ENCODE measurements at places on chromosomes 2 and 18.

DNA sequence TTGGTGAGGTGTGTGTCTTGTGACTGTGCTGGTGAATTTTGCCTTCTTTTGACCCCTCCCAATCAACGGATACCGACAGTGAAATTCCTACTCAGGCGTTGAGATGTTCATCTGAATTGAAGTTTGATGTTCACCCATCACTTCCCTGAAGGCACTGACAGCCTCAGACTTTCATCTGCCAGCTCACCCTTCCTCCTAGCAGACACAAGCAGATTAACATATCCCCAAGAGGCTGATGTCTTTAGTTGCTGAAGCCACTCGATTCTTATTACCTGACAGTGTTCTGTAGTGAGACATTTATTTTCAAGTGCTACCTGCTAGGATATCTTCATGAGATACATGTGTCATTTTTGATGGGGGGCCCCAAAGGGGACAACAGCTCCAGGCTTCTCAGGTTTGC lies 1330.1 kb upstream of the PIK3C3 start:
- no peak for DNase-seq

- DNase-seq = peak; percentile 5
These were observed 36.0 kb downstream of the SULT1C2 start for GRCh38 chr2:108324531-108325255.

DNA sequence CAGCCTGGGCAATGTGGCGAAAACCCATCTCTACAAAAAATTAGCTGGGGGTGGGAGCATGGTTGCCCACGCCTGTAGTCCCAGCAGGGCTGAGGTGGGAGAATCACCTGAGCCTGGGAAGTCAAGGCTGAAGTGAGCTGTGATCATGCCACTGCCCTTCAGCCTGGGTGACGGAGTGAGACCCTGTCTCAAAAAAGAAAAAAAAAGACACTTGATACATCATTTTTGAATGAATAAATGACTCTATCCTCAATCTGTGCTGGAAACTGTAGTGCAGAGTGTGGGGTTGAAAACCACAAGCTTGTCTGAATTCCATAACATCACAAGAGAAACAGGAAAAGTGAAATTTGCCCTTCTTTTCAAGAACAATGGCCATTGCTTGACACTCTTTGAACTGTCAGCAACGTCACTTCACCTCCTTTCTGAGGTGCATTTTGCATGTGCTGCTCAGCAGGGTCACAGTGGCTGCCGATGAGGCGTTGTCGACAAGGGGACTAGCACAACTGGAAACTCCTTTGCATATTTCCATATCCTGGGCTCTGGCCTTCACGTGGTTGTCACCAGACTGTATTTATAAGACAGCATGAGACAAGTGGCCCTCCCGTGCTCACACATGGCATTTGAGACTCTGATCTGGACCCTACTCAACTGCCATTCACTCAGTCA lies 54.2 kb downstream of the DDX1 start:
- DNase-seq = no peak

- no peak for DNase-seq
These were observed 63.3 kb upstream of the CERS6 start for GRCh38 chr2:168392797-168393196.

- DNase-seq = no peak
These were observed 398.0 kb upstream of the CDH20 start for GRCh38 chr18:60935041-60935910.

GRCh38 chr2:173521450-173522192 lies 166.9 kb downstream of the CDCA7 start:
- peak; percentile 11 for DNase-seq

GRCh38 chr2:202780514-202781021 lies 91.0 kb downstream of the ICA1L start:
- DNase-seq = peak; percentile 73

GRCh38 chr2:108364676-108365297 lies 13.0 kb upstream of the SULT1C4 start:
- peak; percentile 49 for DNase-seq

GRCh38 chr2:141041281-141041680 lies 1089.5 kb downstream of the LRP1B start:
- DNase-seq = no peak

DNA sequence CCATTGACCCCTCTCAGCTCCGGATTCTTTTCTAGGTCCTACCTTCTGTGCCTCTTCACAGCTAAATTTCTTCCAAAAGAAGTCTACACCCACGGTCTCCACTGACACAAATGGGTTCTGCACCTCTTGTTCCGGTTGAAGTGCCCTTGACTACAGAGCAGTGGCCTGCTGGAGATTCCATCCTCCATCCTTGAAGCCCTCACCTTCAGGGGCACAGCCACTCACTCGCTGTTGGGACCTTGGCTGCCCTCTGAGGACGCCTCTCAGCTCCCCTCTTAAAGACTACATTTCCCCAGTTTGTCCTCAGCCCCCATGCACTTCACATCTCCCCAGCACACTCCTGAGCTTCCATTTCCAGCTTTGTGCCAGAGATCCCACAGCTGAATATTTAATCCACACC lies 226.3 kb downstream of the ATAD2B start:
- no peak for DNase-seq

DNA sequence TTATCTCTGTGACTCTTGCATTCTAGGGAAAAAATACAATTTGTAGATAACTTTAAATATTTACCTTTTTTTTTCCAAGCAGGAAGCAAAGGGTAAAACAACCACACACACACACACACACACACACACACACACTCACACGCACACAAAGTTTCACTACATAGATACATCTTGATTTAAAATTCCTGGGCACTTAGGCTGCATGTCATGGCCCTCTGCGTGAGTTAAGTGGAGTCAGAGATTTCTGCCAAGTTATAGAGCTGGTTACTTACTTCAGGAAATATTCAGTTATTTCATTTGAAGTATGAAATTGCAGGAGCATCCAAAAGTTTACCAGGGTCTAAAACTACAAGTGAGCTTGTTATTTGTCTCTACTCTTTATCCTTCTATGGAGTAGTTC lies 612.0 kb downstream of the IRS1 start:
- no peak for DNase-seq

DNA sequence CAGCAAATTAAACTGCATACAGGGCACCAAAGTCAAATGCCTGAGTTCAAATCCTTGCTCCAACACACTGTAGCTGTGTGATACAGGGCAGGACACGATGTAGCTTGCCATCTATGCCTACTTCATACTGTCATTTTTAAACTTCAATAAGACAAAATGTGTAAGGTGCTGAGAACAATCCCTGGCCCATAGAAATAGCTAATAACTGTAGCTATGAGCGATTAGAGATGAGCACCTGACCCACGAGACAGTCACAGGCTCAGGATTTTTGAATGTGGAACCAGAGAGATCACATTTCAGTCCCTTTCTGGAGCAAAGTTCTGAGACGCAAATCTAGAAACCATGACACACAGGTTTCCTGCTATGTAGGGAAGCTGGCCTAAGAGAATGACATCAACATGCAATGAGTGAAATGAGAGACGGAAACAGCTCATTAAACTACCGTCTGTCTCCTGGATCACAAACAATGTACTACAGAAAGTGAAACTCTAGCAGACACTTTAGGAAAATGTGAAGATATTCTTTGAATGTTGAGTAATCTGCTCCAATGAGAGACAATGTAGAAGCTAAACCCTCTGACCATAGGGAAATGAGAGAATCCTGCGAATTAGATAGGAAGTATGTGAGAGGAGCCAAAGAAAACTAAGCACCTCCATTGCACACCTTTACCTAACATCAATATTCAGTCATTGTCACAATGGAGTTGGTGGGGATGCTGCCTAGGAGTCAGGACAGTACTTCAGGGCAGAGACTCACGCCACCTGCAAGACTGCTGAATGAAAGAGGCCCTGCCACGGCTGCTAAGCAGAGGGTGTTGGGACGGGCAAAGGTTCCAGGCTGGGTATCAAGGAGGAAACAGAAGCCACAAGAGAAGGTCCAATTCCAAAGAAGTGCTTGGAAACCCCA lies 25.5 kb downstream of the B4GALT6 start:
- no peak for DNase-seq

- DNase-seq = no peak
These were observed 243.5 kb upstream of the TMEFF2 start for GRCh38 chr2:192438239-192438638.

DNA sequence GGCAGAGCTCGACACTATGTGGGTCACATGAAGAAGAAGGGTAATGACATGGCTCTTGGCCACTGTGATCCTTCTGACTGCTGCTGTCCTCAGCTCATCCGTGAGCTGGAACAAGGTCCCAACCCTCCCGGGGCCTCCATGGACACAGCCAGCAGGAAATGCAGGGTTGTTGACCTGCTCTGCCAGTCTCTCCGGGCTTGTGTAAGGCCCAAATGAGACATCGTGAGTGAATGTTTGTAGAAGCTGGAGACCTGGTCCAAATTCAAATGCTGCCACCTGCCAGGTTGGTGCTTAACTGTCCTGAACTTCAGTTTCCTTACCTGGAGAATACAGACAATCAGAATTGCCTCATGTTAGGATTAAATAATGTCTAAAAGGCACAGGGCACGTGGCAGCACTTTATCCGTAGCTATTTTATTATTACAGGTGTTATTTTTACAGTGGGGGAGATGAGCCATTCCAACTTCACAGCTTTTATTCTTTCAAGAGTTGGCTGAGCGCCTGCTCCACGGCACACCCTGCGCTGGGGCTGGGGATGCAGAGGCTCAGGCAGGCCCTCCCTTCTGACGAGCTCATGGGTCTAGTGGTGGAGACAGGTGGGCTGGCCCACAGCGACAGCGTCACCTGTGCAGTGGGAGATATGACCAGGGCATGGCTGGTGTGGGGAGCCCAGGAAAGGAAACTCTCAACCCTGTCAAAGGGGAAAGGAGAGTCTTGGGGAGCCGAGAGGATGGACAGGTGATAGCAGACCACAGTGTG lies 15.1 kb downstream of the ARHGEF4 start:
- DNase-seq = no peak
